ENCODE measurements at places on chromosomes 13 and 19.

- DNase-seq: no peak
Measured at GRCh38 chr13:106462710-106463109, 72.8 kb downstream of the EFNB2 start.

- DNase-seq: no peak
Measured at GRCh38 chr19:55071129-55071502, 4.6 kb upstream of the EPS8L1 start.

- DNase-seq: peak; percentile 93
Measured at GRCh38 chr19:1131718-1132551, 28.1 kb downstream of the GPX4 start.

- no peak for DNase-seq
Measured at GRCh38 chr19:40321566-40322270, 26.5 kb downstream of the C19orf47 start.

GRCh38 chr13:43830497-43830881 lies 43.7 kb upstream of the ENOX1 start:
- DNase-seq: no peak

GRCh38 chr19:55703790-55704215 lies 28.8 kb downstream of the EPN1 start:
- peak; percentile 44 for DNase-seq

Data from stimulated activated naive CD8-positive, alpha-beta T cell treated with anti-CD3 and anti-CD28 coated beads, Interleukin-15, amount 100 ng/mL, for 72 hours (primary cell).